ENCODE measurements at places on chromosomes 7 and 10. TPM values are rescaled to one million over a fixed set of nuclear protein-coding genes. Genes with fewer than 3 reads are reported as not detected.

- H3K27me3 ChIP-seq, result no peaks in the 10 kb centered on the region
- DNase-seq, result no peak
- H3K36me3 ChIP-seq, result no peaks in the 10 kb centered on the region
- H3K4me1 ChIP-seq, result peaks cover 5% of the 10 kb centered on the region
- H3K4me3 ChIP-seq, result no peak overlapping the region
- H3K27ac ChIP-seq, result no peak overlapping the region
Observed at GRCh38 chr10:50360077-50360850, 108.9 kb upstream of the ASAH2 start.

DNA sequence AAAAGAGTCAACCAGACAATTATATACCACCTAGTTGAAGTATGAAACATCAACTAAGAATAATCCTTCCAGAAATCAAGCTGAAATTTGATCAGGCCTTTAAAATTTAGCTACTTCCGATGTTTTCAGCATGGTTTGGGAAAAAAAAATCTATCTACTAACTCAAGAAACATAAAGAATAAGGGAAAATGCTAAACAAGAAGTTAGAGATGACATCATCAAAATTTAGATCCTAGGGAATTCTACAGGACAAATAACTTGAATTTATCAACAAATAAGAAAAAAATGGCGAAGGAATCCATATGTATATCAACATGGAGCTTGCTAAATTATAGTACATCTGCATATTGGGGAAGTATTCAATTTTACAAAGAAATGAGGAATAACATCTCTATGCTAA, 36.3 kb downstream of the HYAL4 start:
- H3K4me1 ChIP-seq, result no peaks in the 10 kb centered on the region
- H3K27me3 ChIP-seq, result no peaks in the 10 kb centered on the region
- H3K27ac ChIP-seq, result no peak overlapping the region
- no peaks in the 10 kb centered on the region for H3K36me3 ChIP-seq

DNA sequence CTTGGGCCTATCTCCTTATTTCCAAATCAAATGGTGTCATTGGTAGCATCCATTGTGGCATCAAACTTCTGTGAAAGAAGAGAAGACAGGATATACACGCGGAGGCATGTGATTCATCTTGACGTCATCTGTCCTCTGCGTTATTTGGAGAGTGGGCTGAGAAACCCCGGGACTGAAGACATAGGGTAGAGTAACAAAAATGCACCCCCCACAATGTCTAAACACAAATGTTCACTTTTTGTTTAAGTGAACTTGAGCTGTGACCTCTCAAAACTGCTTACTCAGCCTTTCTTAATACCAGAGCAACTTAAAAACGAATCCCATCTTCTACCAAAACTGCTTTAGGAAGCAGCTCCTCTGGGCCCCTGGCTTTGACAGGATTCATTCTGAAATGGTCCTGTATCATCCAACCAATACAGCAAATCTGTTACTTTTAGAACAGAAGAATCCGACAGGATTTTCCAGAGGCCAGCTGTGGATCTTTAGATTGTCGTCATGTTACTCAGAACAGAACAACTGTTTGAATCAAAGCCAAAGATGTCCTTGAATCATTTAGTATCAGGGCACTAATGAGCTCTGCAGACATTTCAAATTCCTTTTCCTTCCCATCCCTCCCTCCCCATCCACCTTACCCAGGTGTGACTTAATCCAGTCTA, 438.1 kb downstream of the SUGCT start:
- no peak overlapping the region for H3K27ac ChIP-seq
- no peaks in the 10 kb centered on the region for H3K36me3 ChIP-seq
- no peak for DNase-seq
- H3K27me3 ChIP-seq, result no peaks in the 10 kb centered on the region
- no peaks in the 10 kb centered on the region for H3K4me1 ChIP-seq

- H3K36me3 ChIP-seq, result no peaks in the 10 kb centered on the region
- DNase-seq, result peak; percentile 92
- H3K4me1 ChIP-seq, result peaks cover 59% of the 10 kb centered on the region
- H3K27me3 ChIP-seq, result no peaks in the 10 kb centered on the region
Observed at GRCh38 chr10:124741281-124741921, 2.8 kb downstream of the FAM53B start.

DNA sequence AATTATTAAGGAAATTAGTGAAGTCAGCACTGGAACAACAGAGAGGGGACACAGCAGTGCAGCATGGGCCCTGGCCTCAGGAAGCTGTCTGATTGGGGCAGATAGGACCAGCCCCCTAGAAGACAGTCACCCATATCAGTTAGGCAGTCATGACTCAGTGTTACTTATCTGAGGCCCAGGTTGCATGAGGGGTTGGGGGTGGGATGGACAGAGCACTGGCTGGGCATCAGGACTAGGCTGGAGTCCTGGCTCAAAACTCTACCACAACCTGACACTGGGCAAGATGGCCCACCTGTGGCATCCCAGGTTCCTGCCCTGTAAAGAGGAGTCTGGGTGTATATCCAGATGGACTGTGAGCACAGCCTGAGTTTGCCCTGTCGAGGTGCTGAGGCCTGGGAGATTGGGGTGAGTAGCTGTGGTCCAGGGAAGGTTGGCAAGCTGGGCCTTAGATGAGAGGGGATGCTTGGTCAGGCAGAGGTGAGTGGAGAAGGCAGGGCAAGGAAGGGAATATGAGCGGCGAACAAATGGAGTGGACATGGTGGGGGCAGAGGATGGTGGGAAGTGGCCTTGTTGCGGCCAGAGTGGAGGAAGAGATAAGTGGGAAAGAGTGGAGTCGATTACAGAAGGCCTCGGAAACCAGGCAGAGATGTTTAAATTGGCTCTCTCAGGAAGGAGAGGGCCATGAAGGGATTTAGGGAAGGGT, 37.5 kb downstream of the HK1 start:
- no peak overlapping the region for H3K4me3 ChIP-seq
- H3K27me3 ChIP-seq, result no peaks in the 10 kb centered on the region
- H3K36me3 ChIP-seq, result no peaks in the 10 kb centered on the region
- H3K27ac ChIP-seq, result no peak overlapping the region
- no peak for DNase-seq
- peaks cover 16% of the 10 kb centered on the region for H3K4me1 ChIP-seq

The GRM3 gene
- not detected for total RNA-seq
